ENCODE measurements at places on chromosomes 11 and 22.

- DNase-seq = peak; percentile 81
Observed at GRCh38 chr11:34134765-34135164, 29.3 kb downstream of the NAT10 start.

GRCh38 chr11:28077521-28077920 lies 30.4 kb downstream of the KIF18A start:
- DNase-seq = no peak

DNA sequence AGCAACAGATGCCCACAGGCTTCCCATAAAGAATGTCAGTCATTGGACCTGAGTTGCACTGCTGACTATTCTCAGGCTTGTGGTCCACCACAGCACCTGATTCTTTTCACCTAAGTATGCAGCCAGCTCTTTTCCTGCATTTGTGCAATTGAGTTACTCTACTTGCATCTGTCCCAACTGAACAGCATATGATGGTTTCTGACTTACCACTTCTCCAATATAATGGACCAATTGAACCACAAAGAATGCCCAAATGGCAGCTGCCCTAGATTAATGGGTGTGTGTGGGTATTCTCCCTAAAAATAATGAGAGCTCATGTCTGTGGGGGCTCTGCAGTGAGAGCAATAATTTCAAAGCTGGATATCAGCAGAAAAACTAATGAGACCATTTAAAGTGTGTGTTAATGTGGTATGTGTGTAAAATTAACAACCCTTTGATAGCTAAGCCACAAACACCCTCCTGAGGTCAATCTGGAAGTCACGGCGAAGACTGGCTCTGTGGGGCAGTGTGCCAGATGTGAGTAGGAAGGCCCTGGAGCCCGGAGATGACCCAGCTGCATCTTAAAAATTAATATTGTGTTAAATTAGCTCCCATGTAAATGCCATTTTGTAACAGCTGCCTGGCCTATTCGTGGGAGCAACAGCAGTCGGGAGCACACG lies 43.8 kb downstream of the SC5D start:
- no peak for DNase-seq

- peak; percentile 14 for DNase-seq
Observed at GRCh38 chr11:97979741-97980140, 1041.0 kb upstream of the CNTN5 start.

DNA sequence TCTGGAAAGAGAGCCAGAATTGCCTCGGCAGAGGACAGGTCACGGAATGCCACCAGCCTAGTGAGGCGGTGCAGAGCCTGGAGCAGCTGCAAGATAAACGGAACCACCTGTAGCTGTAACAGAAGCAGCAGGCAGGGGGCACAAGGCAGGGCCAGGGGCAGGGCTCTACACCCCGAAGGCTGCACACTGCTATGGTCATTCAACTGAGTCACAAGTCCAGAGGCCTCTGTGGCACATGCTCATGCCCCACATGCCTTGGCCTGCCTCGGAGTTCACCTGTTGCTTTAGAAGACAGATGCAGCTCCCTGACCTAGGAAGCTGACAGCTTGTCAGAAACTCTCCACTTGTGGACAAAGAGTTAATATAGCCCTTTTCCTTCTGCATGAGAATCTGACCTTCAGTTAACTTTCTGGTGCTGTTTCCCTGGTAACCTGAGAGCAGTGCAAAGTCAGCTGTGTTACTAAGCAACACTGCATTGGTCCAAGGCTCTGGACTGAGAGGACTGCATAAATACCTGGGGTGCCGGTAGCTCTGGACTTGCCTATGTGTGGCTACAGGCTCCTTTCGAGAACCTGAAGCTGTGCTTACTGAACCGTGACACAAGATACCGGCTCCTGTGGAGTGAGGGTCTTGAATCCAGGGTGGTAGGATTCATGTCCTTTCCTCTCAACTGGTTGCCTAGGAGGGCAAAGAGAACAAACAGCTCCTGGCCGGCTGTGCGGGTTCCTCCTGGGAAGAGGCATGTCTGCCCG lies 10.5 kb downstream of the COMMD9 start:
- peak; percentile 14 for DNase-seq

- DNase-seq = no peak
Observed at GRCh38 chr11:128949791-128950454, 7.3 kb upstream of the TP53AIP1 start.

GRCh38 chr11:103940551-103940950 lies 95.9 kb upstream of the DDI1 start:
- no peak for DNase-seq

DNA sequence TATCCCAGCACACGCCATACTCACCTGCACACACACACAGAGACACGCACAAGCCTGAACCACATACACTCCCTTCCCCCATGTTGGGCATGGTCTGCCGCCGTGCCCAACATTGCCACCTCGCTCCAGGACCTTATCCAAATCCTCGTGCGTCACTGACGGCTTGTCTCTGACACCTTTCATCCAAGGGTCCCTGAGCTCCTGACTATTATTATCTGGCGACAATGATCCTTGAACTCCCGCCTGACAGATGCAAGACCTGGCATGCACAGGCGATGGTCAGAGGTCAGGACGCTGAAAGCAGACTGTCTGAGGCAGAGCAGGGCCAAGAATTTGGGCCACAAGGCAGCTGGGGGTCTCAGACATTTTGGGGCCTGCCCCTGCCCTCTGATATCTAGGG lies 4.2 kb downstream of the MB start:
- DNase-seq = no peak

- peak; percentile 36 for DNase-seq
Observed at GRCh38 chr11:117823294-117823945, 1.1 kb downstream of the FXYD2 start.

GRCh38 chr11:96186806-96187205 lies 156.2 kb downstream of the MAML2 start:
- no peak for DNase-seq

DNA sequence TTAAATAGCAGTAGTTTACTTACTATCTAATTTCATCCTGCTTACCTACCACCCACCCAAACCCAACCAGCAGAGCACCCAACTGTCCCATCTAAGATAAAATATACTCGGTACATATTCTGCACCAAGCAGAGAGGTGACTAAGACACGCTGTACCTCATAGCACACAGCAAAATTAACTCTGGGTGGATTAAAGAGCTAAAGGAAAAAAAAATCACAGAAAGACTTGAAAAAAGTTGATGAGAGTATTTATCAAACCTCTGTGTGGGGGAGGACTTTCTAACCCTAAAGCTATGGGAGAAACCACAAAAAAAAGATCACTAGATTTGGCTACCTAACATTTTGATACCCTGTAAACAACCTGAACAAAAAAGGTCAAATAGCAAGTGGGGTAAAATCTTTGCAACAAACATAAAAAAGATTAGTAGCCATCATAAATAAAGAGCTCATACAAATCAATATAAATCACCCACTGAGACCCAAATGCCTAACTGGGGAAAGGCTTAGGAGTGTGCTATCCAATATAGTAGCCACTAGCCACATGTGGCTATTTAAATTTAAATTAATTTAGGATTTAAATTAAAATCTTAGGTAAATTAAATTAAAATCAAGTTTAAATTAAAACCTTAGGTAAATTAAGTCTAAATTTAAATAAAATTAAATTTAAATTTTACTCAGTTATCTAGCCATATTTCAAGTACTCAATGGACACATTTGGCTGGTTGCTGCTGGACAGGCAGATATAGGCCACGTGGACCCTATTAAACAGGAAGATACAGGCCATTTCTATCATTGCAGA lies 25.6 kb upstream of the CD5 start:
- DNase-seq = no peak

- DNase-seq = peak; percentile 1
Observed at GRCh38 chr22:30564045-30564760, 10.3 kb downstream of the GAL3ST1 start.

DNA sequence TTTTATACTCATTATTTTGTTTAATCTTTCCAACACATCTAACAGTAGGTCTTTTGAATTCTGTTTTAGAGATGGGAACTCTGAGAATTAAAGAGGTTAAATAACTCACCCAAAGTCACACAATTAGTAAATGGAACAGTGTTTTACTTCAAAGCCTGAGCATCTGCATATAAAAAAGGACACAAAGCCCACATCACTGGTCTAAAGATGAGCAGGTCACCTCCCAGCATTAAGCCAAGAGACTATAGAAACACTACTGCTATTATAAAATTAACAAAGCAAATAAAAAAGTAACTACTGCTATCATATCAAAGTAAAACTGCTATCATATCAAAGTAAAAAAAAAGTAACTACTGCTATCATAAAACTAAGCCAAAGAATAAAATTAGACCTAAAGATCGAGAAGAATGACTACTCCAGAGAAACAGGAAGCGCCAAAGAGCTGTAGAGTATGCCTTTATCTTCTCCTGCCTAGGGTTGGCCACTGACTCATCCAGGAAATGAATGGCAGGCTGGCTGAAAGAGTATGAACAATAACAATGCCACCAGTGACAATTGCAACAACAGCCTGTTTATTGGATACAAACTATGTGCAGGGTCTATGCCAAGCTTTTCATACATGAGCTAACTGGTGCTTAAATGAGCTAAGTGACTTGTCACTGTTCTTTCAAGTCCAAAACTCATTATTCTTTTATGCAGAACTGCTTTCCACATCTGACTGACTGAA lies 1153.0 kb upstream of the TENM4 start:
- no peak for DNase-seq

DNA sequence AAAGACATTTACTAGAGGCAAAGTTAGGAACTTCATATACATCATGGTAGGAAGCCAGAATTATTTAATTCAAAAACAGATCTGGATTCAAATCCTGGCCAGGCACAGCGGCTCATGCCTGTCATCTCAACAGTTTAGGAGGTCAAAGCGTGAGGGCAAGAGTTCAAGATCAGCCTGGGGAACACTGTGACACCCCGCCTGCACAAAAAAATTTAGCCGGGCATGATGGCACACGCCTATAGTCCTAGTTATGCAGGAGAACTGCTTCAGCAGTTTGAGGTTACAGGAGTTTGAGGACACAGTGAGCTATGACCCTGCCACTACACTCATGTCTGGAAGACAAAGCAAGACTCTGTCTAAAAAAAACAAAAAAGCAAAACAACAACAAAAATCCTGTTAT lies 8.9 kb downstream of the MRTFA start:
- DNase-seq = no peak

DNA sequence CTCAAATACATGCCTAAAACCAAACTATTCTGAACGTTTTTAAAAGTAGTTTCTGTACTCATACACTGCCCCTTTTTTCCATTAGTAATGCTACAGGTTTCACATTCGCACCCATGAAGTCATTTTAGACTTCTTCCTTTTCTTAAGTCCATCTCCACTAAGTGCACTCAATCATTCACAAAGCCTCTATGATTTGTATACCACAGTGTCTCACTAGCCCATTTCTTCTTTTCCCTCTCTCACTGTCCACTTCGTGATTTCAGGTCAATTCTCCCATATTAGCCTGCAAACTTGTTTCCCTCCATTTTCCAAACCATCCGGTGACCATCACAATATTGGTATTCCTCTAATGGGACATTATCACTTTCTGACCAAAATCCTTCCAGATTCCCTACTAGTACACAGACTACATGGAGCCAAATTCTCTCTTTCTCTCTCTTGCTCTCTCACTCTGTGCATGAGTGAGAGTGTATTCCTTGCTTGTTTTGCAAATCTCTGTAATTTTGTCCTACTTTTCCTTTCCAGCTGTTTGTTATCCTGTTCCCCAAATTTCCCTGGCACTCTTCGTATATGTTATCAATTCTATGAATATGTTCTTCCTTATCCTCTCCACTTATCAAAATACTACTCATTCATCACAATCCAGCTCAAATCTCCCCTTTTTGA lies 3.4 kb upstream of the ZC3H12C start:
- DNase-seq = no peak

- DNase-seq = no peak
Observed at GRCh38 chr11:75839851-75840250, 24.8 kb downstream of the UVRAG start.

DNA sequence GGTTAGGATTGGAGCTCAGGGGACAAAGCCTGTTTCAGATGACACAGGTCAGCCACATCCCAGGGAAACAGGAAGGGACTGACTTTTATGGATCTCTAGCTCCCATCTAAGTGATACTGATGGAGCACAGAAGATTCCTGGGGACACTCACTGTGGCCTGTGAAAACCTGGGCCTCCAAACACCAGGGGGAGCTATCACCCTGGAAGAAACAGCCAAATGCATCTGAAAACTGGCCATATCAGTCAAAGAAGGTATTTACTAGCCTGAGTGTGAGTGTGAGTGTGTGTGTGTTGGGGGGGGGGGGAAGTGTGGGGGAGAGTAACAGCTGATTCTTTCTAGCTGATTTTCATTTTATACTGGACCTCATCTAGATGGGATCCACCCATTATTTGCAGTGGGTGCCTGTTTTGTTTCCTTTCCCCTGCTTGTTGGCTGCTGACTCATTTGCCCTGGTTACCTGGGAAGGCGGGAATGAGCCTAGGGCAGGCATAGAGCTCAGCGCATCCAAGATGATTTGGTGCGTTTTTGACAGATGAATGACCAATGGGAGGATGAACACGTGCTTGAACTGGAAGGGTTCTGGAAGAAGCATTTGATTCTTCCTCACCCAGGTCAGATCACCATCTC lies 284.0 kb downstream of the KIRREL3 start:
- DNase-seq = peak; percentile 21

DNA sequence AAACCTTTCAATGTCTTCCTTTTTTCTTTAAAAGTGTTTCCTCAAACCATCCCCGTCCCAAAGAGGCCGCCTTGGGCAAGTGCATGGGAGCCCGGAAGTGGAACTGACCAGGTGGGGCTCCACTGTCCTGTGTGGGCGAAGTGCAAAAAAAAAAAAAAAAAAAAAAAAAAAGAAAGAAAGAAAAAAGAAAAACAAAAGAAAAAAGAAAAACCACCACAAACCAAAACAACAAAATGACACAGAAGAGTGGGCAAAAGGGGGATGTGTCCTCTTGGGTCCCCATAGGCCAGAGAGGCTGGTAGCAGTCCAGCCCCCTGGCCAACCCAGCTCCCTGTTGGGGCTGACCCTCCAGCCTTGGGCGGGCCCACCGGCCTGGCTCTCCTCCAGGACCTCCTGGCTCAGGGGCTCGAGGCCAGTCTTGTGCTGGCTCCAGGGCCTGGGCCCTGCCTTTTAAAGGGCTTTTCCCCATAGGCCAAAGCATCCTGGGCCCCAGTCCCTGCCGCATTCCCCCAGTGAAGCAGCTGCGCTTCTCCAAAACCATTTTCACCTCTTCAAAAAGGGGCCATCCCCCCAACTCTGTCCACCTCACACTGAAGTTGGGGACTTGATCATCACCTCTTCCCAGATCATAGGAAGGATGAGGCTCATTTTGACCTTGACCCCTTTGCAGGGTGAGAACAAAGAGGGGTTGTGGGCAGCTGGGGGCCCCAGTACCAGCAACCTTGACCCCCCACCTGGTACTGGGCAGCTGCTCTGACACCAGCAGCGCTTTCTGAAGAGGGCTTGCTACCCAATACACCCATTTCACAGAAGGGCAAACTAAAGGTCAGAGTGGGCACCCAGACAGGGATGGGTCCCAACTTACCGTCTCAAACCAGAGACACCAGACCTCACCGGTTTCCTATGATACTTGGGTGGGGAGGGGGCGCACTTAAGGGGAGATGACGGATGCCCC lies 9.4 kb downstream of the CBX6 start:
- DNase-seq = no peak

GRCh38 chr22:49349181-49349835 lies 478.4 kb downstream of the BRD1 start:
- no peak for DNase-seq

- peak; percentile 65 for DNase-seq
Observed at GRCh38 chr11:46333394-46333947, 13.8 kb upstream of the DGKZ start.

Data from DMS79 treated with DMSO at 0.1 percent for 48 hours (cell line).